ENCODE measurements at places on chromosomes 16 and 17. TPM values are rescaled to one million over a fixed set of nuclear protein-coding genes. Genes with fewer than 3 reads are reported as not detected.

GRCh38 chr17:19412510-19412909 is 1.5 kb downstream of the RNF112 start:
- no peak for DNase-seq

GRCh38 chr17:3038941-3039340 is 24.5 kb downstream of the OR1D5 start:
- no peak for DNase-seq

- DNase-seq = no peak
These were observed 308.0 kb downstream of the MAP2K6 start for GRCh38 chr17:69722518-69722917.

GRCh38 chr17:77186141-77186604 is 45.4 kb downstream of the SEC14L1 start:
- DNase-seq = no peak

DNA sequence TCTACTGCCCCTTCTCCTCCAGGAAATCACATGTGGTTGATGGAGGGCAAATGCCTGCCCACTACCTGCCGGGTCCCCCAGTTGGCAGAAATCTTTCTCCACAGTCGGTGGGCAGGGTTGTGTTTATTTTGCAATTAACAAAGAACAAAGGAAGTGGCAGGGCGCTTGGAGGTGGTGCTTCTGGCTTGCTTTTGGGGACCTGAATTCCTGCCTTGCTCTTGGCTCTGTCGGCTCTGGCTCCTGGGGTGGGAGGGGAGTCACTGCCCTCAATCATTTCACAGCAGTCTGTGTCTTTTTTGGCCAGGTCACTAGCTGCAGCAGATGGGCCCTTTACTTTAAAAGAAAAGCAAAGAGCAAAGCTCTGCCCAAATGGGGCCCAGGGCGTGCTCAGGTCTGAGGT is 69.2 kb downstream of the C16orf78 start:
- DNase-seq = no peak

DNA sequence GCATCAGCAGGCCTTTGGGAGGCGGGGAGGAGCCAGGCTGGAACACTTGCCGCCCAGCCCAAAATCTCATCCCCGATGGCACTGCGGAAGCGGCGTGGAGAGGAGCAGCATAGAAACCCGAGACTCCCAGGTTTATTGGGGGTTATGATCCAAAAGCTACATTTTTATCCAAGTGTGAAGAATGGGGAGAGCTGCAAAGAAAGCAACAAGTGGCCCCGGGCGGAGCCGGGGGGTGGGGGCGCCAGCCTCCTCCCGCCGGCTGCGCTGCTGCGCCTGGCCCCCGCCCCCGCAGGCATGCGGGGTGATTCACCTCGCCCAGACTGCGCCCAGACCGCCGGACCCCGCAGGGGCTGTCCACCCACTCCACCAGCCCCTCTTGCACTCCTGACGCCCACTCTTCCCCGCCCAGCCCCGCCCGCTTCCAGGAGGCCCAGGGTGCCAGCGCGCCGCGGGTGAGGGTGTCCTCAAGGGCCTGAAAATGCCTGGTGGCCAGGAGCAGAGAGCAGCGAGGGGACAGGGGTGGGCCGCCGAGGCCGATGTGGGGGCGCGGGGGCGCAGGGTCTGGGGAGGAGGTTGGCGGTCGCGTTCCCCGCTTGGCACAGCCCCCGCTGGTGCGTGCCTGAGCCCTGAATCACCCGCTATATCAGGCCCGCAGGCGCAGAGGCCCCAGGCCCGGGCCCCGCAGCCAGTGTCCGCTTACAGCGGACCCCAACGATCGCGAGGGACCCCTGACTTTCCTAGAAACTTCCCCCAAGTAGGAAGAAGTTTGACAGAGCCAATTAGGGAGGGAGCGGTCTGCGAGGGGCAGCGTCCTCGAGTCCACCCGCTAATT is 1.3 kb downstream of the CAVIN1 start:
- peak; percentile 72 for DNase-seq

GRCh38 chr17:74484066-74484465 is 17.6 kb downstream of the CD300A start:
- DNase-seq = no peak

- no peak for DNase-seq
These were observed 365.7 kb downstream of the SEC14L1 start for GRCh38 chr17:77506371-77506991.

- peak; percentile 43 for DNase-seq
These were observed 800 bp downstream of the FXR2 start for GRCh38 chr17:7613769-7614424.

DNA sequence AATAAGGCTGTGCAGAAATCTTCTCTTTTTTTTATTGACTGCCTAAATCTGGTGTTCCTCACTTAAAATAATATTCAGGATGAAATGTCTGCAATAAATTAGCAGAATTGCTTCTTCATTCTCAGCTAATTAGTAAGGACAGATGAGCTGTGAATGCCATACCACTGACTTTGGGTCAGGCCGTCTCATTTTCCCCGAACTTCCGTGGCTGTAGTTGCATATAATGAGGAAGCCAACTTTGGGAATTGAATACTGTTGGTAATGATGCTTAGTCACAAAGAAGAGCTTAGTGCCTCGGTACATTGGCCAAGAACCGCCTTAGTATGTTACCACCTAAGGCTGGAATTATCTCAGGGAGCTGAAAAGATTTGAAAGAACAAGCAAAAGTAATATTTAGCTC is 47.6 kb downstream of the NUP93 start:
- no peak for DNase-seq

The NUFIP2 gene
- total RNA-seq = 53.3 TPM

The PYDC1 gene
- not detected for total RNA-seq

The TRIM65 gene
- 11.4 TPM for total RNA-seq

The IRX6 gene
- total RNA-seq = not detected

The KRTAP9-2 gene
- not detected for total RNA-seq

The C16orf96 gene
- not detected for total RNA-seq

Data from fibroblast of the aortic adventitia (primary cell).